HAP-1 (cell line): ENCODE measurements at places on chromosomes 7 and 10.

- DNase-seq = no peak
Measured at GRCh38 chr10:22429981-22430421, 84.7 kb downstream of the SPAG6 start.

DNA sequence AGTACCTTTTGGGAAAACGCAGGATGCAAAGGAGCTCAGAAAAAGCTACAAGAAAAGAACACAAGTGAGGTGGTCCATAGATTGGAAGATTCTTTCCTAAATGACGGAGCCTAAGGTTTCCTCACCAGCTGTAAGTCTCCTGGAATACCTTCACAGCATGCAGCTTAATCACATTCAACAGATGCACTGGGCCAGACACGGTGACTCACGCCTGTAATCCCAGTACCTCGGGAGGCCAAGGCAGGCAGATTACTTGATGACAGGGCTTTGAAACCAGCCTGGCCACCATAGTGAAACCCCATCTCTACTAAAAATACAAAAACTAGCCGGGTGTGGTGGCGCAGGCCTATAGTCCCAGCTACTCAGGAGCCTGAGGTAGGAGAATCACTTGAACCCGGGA, 228.7 kb downstream of the FRMD4A start:
- DNase-seq = no peak

DNA sequence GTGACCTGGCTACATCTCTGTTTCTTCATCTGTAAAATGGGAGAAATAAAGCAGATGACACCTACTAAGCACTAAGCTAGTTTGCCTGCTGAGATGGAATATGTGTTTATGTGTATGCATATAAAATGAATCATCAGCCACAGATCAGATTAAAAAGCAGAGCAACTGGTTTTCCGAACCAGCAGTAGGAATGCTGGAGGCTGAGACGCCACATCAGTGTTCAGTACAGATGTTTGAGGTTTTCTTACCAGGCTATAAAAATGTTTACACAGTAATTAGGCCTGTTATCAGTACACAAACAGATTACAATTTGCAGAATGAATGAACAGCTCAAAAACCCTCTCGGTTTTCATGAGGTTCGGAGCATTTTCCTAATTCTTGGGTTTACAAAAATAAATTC, 85.8 kb downstream of the CALN1 start:
- DNase-seq = no peak

- DNase-seq = no peak
Measured at GRCh38 chr7:102252366-102252982, 34.2 kb upstream of the SH2B2 start.

GRCh38 chr7:136698977-136699376, 169.5 kb upstream of the CHRM2 start:
- DNase-seq = no peak

GRCh38 chr7:25314731-25315267, 86.5 kb upstream of the NPVF start:
- DNase-seq = no peak

DNA sequence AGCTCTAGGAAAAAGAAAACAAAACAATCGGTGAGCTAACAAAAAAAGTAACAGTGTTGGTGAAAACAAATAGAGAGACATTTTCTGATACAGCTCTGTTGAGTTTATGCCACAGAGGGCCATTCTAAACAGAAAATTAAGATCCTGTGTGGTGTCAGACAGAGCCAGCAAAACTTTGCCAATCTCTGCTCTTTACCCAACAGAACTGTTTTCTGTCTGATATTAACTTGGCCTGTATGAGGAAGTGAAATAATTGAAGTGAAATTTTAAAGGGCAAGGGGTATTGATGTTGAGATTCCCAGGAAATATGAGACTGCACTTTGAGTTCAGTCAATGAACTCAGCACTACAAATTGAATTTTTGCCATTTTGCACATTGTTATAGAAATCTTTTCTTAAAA, 101.0 kb downstream of the AOAH start:
- DNase-seq = no peak
